Spleen (tissue), 13 donors: ENCODE measurements at places on chromosomes 7 and 10. TPM values are rescaled to one million over a fixed set of nuclear protein-coding genes. Genes with fewer than 3 reads are reported as not detected.
A peak's percentile ranks its signal among the peaks of the same experiment; 100 is the strongest.

- DNase-seq = no peak
Observed at GRCh38 chr7:26429168-26429567, 137.5 kb downstream of the SNX10 start.

UPP1 gene
- 59.3 TPM for total RNA-seq

- no peak for DNase-seq
Observed at GRCh38 chr10:33099748-33100147, 141.7 kb upstream of the ITGB1 start.

OPN1SW gene
- not detected for total RNA-seq

DNA sequence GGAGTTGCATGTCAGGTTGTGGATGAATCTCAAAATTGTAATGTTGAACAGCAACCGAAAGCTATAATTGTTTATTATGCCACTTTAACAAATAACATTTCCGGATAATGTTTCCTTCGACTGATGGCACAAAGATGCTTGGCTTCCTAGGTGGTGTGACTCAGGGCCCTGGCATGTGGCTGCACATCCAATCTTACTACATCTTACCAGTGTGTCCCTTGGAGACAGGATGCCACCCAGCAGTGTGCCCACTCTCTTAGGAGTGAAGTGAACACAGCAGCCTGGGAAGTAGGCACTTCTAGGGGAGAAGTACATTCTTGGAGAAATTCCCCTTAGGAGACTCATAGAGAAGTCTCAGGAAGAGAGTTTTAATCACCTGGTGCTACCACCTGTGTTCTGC lies 33.0 kb upstream of the GPR26 start:
- no peak for DNase-seq

DNA sequence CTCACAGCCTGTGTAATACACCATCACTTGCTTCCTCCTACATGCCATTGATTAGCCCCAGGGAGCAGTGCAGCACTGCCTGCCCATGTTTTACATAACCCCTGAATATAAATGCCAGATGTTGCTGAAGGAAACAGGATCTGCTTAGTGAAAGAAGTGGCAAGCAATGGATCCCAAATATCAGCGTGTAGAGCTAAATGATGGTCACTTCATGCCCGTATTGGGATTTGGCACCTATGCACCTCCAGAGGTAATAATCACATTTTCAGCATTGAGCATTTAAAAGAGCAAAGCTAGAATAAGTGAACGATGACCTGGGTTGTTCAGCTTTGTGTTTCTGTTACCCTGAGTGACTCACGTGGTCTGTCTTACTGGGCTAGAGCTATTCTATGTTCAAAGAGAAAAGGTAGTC lies at the start of gene AKR1C4:
AKR1C4 (plus strand) TSS at position 136 of the 412 bp plus-strand sequence; CDS start at position 167, 31 bp downstream.
- no peak for DNase-seq

GRCh38 chr7:115680921-115681320 lies 349.6 kb downstream of the TFEC start:
- no peak for DNase-seq

GBX1 gene
- not detected for total RNA-seq

- DNase-seq = peak; percentile 63
Observed at GRCh38 chr10:78899996-78900714, 168.6 kb upstream of the ZMIZ1 start.

- no peak for DNase-seq
Observed at GRCh38 chr7:139523968-139524815, 707 bp downstream of the CLEC2L start.

DNA sequence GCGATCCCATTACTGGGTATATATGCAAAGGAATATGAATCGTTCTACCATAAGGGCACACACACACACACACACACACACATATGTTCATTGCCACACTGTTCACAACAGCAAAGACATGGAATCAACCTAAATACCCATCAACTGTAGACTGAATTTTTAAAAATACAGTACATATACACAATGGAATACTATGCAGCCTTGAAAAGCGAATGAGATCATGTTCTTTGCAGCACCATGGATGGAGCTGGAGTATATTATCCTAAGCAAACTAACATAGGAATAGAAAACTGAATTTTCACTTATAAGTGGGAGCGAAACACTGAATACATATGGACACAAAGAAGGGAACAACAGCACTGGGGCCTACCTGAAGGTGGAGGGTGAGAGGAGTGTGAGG lies 72.5 kb downstream of the MARCHF5 start:
- no peak for DNase-seq

GRCh38 chr7:21054427-21055112 lies 267.9 kb upstream of the SP8 start:
- DNase-seq = no peak

DNA sequence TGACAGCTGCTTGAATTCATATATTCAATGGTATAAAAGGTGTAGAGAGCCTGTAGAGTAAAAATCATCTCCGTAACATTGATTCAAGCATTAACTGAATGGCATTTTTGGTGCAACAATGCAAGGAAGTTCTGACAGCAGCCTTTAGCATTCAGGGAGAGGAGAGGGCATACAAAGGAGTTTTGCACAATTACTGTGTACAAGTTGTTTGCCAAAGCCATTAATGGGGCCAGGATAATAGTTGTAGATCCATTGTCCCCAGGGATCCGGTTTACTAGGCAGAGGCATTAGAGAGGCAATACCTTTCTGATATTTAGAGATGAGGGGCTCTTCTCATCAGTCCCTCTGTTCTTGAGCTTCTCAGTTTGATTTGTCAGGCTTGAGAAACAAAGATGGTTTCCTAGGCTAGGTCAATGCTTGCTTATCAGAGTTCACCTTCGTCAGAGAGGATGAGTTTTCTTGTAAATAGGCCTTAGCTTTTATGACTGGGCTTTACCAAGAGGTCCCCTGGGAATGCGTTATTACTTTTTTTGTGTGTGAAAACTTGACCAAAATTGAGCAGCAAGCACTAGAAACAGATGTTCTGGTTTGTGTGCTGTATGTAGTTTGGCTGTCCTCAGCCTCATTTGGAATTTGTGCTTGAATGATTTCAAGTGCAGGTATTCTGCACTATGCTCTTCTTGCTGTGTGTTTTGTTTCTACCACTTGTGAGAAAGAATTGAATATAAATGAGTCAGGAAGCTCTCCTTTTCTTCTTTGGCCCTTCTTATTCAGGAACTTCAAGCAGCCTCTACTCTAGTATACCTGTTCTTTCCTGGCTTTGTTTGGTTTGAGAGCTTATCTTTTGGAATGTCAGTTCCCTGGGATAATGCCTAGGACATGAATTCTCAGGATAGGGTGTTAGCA lies 32.0 kb downstream of the SND1 start:
- DNase-seq = no peak

GRCh38 chr7:90512821-90513254 lies 43.4 kb downstream of the PTTG1IP2 start:
- no peak for DNase-seq

CNTNAP2 gene
- total RNA-seq = 0.94 TPM

GRCh38 chr7:24054236-24054635 lies 229.8 kb upstream of the NPY start:
- DNase-seq = no peak

GRCh38 chr10:30734901-30735300 lies 105.3 kb upstream of the LYZL2 start:
- DNase-seq = no peak

DNA sequence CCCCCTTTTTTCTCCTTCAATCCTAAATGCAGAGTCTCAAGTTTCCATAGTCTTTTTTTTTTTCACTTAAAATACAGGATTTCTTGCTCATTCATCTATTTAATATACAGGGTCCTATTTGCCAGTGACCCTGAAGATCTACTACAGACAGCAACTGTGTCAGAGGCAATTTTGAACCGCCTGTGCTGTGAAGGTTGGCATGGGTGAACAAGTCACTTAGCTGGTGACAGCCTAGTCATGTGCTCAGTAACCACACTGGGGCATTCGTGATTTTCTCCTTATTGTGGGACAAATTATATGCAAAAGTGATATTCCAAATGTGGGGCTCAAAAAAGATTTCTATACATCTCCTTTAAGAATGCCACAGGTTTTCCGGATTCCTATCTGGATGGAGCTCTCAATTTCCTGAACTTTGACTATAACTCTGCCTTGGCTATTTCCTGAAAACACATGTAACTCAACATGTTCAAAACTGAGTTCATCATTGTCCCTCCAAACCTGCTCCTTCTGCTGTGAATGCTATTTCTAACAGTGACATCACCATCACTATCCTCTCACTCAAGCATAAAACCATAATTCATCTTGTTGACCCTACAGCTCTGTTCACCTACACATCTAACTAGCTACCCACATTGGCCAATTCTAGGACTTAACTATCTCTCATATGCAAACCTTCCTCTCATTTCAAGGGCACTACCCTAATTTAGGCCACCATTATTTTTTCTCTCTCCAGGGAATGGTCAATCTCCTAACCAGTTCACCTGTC lies 36.7 kb downstream of the CDK6 start:
- DNase-seq = no peak

TAS2R41 gene
- total RNA-seq = not detected

OR6B1 gene
- not detected for total RNA-seq

DNA sequence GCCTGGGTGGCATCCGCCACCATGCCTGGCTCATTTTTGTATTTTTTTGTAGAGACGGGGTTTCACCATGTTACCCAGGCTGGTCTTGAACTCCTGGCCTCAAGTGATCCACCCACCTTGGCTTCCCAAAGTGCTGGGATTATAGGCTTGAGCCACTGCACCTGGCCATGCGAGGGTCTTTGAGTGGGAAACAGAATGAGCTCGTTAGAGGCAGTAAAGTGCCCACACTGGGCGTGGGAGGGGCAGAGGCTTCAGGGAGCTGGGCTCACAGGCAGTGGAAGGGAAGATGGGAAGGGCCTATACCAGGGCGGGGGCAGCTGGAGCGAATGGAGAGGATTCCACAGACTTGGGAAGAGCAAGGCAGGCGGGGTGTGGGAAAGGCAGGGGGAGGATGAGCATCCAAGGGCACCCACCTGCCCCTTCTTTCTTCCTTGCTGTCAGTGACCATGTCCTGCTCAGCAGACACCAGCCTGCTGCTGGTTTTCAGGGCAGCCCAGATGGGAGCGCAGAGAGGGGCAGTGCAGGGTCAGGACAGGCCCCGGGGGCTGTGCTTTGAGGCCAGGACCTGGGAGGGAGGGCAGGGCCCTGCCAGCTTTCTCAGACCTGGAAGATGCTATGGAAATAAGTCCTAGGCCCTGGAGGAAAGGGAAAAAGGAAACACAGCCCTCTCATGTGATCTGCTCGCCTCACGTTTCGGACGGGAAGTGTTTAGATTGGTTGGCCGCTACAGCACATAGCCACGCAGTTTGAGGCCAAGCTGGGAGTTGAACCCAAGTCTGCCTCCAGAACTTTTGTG lies 4.2 kb downstream of the FZD9 start:
- DNase-seq = peak; percentile 64

PRKCQ gene
- 8.1 TPM for total RNA-seq

DNA sequence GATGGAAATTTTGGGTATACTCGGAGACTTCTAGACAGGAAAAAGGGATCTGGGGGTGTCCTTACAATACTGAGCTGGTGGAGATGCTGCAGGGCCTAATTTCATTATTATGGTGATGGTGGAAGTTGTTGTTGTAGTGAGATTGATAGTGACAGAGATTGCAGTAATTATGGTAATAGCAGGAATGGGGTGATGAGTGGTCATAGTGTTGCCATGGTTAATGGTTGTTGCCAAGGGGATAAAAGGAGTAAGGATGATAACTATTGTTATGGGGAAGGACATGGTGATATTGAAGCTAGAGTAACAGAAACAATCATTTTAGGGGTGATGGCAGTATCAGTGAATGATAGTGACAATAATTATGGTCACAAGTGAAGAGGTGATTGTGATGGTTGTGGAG lies 27.1 kb upstream of the LBX1 start:
- no peak for DNase-seq

SERPINE1 gene
- 2.3 TPM for total RNA-seq

ANXA8L1 gene
- not detected for total RNA-seq

- DNase-seq = no peak
Observed at GRCh38 chr10:24384954-24385353, 176.0 kb downstream of the KIAA1217 start.

GRCh38 chr10:91495402-91495801 lies 85.3 kb downstream of the HECTD2 start:
- DNase-seq = no peak

DNA sequence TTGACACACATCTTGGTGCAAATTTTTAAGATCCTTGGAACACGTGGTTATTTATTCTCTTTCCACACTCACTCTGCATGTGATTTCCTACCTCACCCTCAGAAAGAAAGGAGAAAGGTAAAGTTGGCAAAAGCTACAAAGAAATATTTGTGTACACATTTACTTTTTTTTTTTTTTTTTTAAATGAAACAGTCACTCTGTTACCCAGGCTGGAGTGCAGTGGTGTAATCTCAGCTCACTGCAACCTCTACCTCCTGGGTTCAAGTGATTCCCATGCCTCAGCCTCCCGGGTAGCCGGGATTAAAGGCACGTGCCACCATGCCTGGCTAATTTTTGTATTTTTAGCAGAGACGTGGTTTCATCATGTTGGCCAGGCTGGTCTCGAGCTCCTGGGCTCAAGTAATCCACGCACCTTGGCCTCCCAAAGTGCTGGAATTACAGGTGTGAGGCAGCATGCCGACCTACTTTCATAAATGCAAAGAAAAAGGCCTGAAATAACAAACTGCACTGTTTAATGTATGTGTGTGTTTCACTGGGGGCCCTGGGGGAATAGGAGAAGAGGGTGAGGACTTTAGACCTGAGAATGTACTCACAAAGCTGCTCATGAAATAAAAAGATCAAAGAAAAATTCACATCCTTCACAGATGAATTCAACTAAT lies 71.6 kb upstream of the GRID1 start:
- no peak for DNase-seq

RBM28 gene
- 34.9 TPM for total RNA-seq
